Lung microvascular endothelial cell (primary cell): ENCODE measurements at places on chromosomes 7 and 10.

DNA sequence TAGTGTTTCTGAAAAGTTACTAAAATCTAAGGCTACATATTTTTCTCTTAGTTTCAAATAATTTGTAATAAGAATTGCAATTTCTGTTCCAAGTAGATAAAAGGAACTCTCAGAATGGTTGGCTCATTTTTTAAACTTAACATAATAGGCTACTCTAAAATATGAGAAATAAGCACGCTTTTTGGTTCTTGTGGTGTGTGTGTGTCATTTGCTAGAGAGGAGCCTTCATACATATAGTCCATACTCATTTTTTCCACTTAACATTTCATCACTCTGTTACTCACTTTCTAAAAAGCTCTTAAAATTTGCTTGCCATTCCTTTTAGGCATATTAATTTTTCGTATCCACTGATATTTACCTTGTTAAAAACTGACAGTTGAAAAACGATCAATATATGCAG, 74.0 kb upstream of the VWDE start:
- DNase-seq: no peak

DNA sequence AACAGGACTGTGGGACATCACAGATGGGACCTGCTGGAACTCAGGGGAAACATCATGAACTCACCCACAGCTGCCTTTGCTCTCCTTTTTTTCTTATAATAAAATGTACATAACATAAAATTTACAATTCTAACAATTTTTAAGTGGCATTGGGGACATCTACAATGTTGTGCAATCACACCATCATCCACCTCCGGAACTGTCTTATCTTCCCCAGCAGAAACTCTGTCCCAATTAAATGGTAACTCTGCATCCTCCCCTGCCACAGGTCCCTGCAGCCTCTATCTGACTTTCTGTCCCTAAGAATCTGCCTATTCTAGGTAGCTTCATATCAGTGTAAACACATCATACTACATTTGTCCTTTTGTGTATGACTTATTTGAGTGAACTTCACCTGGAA, 19.4 kb upstream of the TMEM72 start:
- no peak for DNase-seq

DNA sequence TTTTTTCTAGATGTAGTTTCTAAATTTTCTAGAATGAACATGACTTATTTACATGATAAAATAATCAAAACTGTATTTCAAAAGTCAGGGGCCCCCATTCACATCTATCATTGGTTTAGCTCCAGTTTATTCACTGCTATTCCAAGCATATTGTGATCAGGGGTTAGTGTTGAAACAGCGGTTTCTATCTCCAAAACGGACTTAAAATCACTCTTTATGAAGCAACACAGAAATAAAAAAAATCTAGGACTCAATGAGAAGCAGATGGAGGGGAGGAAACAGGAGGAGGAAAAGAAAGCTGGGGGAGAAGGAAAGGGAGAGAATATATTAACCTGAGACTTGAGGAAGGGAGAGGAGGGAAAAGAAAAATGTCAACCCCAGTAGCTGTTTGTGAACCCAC, 14.8 kb upstream of the CH25H start:
- no peak for DNase-seq

GRCh38 chr7:31853380-31853779, 166.4 kb downstream of the PPP1R17 start:
- no peak for DNase-seq

- DNase-seq: no peak
Observed at GRCh38 chr7:39633563-39634477, 10.4 kb downstream of the RALA start.

- DNase-seq: no peak
Observed at GRCh38 chr10:79052291-79053080, 16.3 kb upstream of the ZMIZ1 start.

DNA sequence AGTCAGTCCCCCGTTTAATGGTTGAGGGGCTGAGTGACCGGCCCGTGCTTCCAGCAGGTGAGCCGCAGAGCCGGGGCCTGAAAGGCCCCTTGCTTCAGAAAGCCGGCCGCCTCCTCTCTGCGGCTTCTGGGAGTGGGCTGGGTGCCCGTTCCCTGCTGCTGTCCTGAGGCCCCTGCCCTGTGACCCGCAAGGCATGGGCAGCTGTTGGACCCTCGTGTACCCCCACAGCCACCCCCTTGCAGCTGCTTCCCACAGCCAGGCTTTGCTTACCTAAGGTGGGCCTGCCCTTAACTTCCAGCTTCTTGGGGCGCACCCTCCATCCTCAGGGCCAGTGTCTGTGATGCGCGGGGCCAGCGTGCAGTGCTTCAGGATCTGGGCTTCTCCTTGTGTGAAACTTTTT, 26.6 kb downstream of the PFKFB3 start:
- no peak for DNase-seq

- no peak for DNase-seq
Observed at GRCh38 chr10:3425716-3426115, 253.1 kb upstream of the PITRM1 start.

GRCh38 chr7:131238347-131238931, 89.2 kb upstream of the MKLN1 start:
- DNase-seq: peak; percentile 93
